ENCODE measurements at places on chromosomes 7 and 10.

- peak; percentile 80 for DNase-seq
Measured at GRCh38 chr10:71975087-71975870, 11.1 kb downstream of the CHST3 start.

- DNase-seq = no peak
Measured at GRCh38 chr10:61617586-61617985, 45.1 kb upstream of the CABCOCO1 start.

- no peak for DNase-seq
Measured at GRCh38 chr7:92456236-92456635, 9.0 kb downstream of the GATAD1 start.

DNA sequence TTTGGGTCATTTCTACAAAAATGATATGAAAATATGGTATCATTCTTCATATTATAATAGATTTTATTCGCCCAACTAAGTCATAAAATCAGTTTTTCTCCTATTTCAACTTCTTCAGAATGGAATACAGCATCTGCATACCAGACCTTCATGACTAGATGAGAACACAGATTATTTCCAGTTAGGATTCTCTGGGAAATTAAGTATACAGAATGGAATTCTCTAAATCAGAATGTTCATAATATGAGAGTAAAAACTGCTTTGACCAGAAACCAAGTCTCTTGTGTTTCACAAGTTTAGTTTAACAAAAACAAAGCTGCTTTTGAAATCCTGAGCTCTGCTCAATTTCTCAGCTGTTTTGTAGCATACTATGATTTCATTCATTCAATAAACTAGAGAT lies 160.3 kb upstream of the SEMA3A start:
- DNase-seq = no peak

GRCh38 chr7:18580950-18581349 lies 85.4 kb downstream of the HDAC9 start:
- no peak for DNase-seq

DNA sequence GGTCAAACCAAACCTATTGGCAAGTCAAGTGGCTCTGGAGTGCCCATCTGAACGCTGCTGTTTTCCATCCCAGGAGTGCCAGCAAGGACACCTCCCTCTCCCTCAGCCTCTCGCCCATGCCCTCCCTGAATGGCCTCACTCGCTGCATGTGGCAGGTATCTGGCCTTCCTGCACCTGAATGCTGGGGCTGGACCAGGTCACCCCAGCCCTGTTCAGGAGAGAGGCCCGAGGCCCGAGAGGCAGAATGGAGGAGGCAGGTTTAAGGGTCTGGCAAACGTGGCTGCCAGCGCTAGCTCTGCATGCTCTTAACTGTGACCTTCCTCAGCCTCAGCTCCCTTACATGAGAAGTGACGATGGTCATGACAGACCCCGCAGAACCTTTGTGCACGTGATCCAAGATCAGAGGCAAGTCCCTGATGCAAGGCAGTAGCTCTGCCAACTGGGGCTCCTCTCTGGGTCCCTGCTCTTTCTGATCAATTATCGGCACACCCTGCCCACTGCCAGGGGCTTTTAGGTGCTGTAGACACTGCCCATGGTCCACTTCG lies 295.7 kb upstream of the ZMIZ1 start:
- DNase-seq = no peak

- no peak for DNase-seq
Measured at GRCh38 chr7:38806912-38807311, 102.1 kb downstream of the VPS41 start.

DNA sequence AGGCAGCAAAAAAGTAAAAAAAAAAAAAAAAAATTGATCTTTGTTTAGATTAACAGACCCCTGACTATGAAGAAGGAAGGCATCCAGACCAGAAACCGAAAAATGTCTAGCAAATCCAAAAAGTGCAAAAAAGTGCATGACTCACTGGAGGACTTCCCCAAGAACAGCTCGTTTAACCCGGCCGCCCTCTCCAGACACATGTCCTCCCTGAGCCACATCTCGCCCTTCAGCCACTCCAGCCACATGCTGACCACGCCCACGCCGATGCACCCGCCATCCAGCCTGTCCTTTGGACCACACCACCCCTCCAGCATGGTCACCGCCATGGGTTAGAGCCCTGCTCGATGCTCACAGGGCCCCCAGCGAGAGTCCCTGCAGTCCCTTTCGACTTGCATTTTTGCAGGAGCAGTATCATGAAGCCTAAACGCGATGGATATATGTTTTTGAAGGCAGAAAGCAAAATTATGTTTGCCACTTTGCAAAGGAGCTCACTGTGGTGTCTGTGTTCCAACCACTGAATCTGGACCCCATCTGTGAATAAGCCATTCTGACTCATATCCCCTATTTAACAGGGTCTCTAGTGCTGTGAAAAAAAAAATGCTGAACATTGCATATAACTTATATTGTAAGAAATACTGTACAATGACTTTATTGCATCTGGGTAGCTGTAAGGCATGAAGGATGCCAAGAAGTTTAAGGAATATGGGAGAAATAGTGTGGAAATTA lies 19.4 kb downstream of the GATA3 start:
- DNase-seq = no peak

DNA sequence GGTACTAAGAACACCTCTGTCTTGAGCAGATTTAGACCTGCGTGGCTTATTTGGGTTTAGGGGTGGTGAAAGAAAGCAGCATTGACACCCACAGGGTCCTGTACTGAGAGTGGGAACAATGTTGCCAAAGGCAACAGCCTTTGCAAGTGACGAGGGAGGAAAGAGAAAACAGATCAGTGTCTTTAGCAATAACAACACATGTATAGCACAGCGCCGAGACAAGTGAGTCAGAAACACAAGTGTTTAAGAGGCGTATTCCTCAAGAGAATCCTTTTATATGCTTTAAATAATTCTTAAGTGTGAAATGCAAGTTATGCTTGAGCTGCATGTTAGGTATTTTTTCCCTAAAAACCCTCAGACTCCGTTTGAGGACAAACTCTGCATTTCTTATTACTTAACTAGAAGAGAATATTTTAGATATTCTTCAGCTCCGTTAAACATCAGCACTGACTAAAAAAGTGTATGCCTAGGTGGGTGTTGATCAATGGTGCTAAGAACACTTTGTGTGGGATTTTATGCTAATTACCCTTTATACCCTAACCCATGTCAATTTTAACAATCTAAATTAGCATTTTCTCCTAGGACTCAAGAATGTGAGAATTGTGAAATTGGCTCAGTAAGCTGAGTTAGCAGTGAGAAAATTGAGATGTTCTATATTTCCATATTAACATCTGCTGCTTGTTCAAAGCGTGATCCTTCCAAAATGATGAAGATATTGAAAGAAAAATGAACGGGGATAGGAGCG lies 1095.4 kb upstream of the CELF2 start:
- DNase-seq = peak; percentile 57

DNA sequence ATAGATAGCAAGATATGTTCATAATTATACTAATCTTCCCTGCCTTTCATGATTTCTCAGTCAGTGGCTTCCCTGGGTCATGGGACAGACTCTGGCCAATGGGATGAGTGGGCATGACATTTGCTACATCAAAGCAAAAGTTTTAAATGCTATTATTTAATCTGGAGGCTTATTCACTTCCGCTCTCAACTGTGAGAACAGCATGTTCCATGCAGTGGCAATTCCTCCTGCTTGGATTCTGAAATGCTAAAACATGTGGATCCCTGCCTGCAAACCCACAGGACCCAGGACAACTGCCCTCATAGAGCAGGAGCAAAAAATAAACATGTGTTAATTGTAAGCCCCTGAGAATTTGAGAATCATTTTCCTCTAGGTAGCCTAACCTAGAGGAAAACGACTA lies 1412.4 kb upstream of the CELF2 start:
- DNase-seq = no peak

- DNase-seq = no peak
Measured at GRCh38 chr7:144787127-144787526, 48.7 kb downstream of the TPK1 start.

DNA sequence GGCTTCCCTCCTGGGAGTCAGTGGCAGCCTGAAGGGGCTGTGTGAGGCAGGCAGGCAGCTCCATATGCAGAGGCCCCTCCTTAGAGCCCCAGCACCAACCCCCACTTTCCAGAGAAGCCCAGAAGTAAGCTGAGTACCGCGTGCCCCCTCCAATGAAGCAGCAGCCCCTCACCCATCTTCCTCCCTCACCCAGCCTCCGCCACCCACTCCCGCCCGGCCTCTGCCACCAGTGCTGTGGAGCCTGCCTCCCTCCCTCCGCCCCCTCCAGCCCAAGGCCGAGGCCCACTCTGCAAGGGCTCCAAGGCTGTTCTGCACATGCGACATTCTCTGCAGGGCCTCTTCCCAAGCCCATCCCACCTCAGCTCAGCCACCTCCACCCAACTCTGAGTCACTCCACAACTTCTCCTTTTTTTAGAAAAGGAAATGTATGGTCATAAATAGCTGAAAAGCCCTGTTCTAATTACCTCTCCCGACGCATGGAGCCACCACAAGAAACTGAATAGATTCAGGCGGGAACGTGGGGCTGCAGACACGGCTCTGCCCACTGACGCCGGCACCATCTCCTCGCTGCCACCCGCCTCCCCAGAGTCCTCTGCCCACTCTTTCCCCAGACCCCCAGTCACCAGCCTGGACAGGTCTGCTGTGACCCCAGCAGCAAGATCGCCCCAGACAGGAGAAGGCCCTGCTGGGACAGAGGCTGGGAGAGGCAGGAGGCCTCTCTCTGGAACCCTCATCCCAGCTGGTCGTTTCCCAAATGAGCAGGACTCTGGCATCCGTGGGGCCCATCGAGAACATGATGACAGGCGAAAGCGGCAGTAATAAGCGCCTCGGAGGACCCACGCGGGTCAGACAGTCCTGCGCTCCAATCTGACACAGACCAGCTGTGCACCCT lies 213.9 kb downstream of the MAD1L1 start:
- peak; percentile 48 for DNase-seq

DNA sequence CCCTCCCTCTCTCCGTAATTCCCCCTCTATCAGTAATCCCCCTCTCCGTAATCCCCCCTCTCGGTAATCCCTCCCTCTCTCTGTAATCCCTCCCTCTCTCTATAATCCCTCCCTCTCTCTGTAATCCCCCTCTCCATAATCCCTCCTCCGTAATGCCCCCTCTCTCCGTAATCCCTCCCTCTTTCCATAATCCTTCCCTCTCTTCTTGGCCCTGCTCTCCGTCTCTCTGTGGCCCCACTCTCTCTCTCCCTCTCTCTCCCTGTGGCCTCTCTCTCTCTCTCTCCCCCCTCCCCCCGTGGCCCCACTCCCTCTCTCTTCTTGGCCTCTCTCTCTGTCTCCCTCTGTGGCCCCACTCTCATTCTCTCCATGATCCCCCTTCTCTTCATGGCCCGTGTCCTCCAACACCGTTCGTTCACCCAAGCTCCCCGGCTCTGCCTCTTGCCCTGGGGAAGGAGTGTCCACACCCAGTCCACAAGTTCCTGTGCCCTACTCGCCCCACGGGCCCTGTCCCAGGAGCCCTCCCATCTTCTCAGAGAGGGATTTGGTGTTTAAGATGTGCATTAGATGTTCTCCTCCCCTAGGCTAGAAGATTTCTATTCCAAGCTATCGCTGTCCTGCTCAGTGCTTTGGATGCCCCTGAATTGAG lies 19.8 kb downstream of the SHH start:
- DNase-seq = no peak

DNA sequence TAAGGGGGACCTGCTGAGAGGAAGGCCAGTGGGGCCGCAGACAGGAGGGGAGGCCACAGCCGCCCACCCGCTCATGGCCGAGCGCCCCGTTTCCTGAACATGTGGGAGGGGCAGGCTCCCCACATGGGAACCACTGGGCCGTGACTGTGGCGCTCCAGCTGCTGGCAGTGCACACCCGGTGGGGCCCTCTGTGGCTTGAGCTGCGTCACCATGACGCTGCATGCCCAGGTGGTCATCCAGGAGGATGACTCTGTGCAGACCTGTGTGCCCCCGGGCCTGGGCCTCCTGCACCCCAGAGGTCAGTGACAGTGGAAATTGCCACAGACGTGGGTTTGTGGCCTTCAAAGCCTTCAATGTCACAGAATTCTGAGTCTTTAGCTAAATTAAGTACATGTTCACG lies 85.1 kb downstream of the MGMT start:
- DNase-seq = no peak

DNA sequence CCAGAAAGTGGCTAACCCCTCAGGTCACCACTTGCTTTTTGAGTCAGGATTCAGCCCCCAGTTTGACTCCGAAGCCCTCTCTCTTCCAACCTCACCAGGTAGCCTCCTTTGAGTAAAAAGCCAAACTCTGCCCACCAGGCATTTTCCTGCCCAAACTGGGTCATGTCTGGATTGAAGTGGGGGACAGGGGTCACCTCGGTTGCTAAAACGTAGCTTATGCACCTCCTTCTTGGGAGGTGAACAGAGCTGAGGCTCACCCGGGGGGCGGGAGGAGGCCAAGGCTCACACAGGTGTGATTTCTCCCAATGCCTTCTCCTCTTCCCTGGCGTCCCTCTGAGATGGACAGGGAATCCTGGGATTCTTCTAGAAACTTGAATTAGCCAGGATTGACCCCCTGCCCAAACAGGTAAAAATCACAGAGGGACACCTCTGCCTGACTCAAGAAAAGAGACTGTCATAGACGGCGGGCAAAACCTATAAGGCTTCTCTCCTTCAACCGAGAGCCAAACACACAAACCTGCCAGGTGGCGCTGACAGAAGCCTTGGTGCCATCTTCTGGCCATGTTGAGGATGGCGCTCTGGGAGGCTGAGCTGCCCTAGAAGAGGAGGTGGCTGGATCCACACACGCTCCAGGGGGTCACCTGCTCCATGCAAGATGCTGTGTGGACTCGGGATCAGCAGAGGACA lies 51.6 kb downstream of the PRLHR start:
- no peak for DNase-seq

DNA sequence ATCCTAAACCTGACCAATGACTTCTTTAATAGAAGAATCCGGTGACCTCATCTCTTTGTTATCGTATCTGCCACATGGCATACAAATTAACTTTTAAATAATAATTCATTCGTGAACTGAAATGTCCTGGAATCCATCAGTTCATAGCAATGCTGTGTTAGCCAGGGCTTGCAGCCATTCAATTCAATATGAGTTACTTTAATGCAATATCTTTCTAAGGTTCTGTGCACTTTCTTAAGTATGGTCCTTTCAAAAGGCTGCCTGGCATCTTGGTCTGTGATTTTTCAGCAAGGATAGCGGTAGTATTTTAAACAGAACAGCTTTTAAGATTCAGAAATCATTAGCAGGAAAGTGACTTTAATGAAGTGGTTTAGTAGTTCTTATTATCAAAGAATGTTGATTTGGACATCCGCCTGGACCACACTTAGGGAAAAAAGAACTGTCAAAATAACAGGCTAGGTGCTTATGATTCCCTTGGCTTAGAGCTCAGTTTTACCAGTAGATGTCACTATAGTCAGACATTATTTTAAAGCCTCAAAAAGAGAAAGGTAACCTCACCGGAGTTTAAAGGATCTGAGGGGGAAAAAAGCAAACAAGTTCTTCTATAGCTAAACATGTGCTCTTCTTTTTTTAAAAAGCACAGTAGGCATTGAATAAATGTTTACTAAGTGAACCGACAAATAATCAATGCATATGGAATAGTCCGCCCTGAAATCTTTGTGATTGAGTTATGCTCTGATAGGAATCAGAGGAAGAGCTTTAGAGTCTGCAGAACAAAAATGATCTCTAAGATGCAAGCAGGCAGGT lies 22.7 kb downstream of the SLC35G1 start:
- DNase-seq = no peak

Measured in occipital lobe (tissue), 3 donors.